Neural progenitor cell (in vitro differentiated cells): ENCODE measurements at places on chromosomes 7 and 10.

- DNase-seq, result no peak
Measured at GRCh38 chr7:103686763-103687162, 240.8 kb upstream of the SLC26A5 start.

DNA sequence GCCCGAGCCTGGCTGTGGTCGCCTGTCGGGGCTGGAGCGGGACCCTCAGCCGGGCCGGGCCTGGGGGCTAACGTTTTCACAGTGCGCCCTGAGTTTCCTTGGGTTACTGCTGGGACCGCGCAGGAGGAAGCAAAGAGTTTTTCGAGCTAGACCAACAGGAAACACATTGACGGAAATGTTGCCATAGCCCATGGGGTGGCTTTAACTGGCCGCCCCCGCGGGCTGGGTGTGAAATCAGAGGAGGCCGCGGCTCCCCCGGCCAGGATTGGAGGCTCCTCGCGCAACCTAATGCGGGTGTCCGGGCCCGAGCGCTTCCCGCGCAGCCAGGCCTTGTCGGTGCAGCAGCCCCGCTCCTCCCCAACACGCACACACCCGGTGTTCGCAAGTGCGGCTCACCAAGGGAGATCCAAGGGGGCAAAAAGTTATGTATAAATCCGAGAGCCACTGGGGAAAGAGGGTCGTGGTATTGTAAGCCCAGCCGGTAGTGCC lies 1.9 kb downstream of the HHEX start:
- peak; percentile 70 for DNase-seq

DNA sequence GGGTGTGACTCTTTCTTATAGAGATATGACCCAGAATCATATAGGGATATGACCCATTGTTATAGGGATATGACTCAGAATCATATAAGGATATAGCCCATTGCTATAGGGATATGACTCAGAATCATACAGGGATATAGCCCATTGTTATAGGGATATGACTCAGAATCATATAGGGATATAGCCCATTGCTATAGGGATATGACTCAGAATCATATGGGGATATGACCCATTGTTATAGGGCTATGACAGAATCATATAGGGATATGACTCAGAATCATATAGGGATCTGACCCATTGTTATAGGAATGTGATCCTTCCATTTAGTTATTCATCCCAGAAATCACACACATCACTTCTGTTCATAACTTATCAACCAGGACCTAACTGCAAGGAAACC lies 312.2 kb upstream of the ADARB2 start:
- no peak for DNase-seq

DNA sequence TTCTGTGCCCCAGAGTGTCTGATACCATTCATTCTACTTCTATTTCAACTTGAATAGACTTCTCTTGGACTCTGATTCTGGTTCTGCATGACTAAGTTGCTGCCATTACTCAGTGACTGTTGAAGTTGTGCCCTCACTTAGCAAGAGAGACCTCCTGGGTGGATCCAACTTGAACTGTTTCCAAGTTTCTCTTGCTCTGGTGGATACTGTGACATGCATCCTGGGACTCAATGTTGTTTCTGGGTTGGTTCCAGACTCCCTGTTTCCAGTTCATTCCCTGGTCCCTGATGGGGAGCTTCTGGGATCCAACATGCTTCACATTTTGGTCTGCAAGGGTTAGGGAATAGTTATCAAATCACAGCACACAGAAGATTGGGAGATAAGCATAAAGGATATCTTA lies 26.2 kb upstream of the PRPF18 start:
- DNase-seq, result no peak

GRCh38 chr7:70405241-70405640 lies 726.7 kb upstream of the GALNT17 start:
- DNase-seq, result no peak

DNA sequence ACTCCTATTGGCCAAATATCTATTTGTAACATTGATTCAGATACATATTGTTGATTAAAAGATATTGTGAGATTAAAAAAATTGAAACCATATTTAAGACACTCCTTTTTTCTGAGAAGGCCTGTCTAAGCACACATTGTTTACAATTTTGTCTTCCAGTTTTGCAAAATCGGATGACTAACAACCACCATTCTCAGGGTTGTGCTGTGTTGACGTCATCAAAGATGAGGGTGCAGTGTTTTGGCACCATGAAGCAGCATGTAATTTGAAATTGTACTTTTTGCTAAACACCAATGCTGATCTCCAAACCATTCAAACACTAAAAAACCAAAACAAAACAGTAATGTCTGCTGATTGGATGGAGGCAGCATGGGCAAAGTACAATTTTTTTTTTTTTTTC lies 7.4 kb downstream of the CREB5 start:
- no peak for DNase-seq

- no peak for DNase-seq
Measured at GRCh38 chr7:631291-631711, 95.2 kb upstream of the DNAAF5 start.

- DNase-seq, result no peak
Measured at GRCh38 chr7:924541-925231, 29.8 kb downstream of the ADAP1 start.

DNA sequence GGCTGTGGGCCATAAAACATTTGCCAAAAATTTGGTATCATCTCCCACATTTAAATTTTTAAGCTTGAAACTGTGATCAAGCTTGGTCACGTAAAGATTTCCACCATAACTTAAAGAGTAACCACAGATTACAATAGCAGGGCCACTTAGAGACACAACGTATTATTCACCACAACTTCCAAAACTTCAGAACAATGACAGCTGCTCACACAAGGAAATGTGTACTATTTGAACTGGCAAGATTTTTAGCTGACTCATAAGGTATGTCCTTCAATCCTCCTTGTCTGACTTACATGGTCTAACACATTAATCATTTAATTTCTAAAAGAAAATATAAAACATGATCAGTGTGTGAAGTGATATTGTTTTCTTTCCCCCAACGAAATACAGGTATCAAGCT lies 234.5 kb downstream of the PARD3 start:
- no peak for DNase-seq

DNA sequence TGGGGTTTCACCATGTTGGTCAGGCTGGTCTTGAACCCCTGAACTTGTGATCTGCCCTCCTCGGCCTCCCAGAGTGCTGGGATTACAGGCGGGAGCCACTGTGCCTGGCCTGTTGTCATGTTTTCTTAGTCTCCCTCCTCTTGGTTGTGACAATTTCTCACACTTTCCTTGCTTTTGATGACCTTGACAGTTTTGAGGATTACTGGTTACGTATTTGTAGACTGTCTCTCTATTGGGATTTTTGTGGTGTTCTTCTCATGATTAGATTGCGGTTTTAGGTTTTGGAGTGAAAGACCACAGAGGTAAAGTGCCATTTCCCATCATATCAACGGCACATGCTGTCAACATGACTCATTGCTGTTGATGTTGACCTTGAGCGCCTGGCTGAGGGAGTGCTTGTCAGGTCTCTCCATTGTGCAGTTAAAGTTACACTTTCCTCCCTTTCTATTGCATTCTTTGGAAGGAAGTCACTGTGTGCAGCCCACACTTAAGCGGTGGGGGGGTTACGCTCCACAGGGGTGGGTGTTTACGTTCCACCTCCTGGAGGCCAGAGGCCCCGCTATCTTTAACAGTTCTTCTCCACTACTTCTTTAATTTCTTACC lies 10.8 kb downstream of the NEURL1 start:
- DNase-seq, result no peak

- no peak for DNase-seq
Measured at GRCh38 chr7:85924062-85924461, 719.6 kb upstream of the GRM3 start.

DNA sequence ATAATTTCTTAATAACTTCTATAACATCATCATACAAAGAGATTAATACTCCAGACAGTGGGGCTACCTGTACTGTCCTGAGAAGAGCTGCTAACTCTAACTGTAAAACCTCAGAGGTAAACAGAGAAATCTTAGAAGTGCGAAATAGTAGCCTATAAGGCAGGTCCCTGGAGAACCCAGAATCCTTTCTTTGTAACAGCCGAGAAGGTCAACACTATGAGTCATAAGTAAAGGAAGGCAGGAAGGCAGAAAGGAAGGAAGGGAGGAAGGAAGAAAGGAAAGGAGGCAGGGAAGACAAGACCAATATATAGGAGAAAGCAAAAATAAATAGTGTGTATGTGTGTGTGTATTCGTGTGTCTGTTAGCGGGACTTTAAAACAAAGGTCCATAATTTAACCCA lies 540.6 kb downstream of the ZWINT start:
- no peak for DNase-seq
